ENCODE measurements at places on chromosomes 3 and 15.

- DNase-seq: no peak
Observed at GRCh38 chr15:55116636-55117035, 80.1 kb downstream of the RSL24D1 start.

DNA sequence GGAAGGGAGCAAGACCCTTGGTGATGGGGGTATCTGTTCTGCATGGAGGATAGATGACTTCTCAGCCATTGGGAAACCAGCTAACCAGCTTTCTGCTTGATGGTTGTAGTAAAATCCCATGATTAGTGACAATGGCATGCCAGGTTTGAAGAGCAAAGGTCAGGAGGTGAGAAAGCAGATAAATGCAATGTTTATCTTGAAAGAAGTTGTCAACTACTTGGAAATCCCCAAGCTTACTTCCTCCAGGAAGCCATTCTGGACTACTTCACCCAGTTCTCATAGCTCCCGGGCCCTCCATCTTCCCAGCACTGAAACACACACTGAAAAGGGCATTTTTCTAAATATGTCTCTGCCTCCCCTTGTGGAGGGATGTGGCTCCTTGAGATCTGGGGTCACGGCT is 51.3 kb downstream of the SMAD3 start:
- DNase-seq: no peak

GRCh38 chr3:49806850-49807249 is 3.8 kb downstream of the INKA1 start:
- no peak for DNase-seq

GRCh38 chr3:128597900-128598299 is 52.7 kb downstream of the RPN1 start:
- DNase-seq: no peak
